ENCODE measurements at places on chromosomes 7 and 10.

- no peak for DNase-seq
Measured at GRCh38 chr7:115449689-115450088, 527.8 kb downstream of the MDFIC start.

DNA sequence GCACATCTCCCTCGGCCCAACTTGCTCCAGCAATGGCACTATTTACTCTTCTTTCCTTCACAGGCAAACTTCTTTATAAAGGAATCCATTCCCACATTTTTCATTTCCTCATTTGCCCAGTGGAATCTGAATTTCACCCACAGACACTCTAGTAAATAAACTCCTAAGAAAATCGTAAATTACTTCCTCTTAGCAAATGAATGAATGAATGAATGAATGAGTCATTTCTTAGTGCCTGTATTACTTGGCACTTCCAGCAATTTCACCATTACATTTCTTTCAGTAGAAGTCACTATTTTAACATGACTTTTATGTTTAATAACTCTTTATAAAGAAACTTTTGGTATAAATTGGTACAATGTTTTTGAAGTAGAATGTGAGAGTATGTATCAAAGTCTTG, 55.7 kb downstream of the DDC start:
- DNase-seq = no peak

DNA sequence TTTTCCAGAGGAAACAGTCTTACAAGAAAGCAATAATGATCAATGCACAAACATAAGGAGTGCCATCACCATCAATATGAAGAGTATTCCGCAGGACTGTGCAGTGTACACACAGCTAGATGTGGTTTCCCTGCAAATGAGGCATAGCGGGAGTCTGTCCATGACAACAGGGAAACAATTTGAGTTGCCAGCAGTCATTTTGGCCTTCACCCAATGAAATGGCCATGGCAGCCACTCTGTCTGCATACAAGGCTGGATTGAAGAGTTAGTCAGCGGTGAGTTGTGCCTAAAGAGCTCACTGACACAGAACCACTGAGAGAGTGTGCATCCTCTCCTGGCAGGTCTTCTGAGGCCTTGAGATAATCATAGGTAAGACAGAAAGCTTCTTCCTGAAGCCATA, 303.3 kb downstream of the IPMK start:
- DNase-seq = peak; percentile 93

DNA sequence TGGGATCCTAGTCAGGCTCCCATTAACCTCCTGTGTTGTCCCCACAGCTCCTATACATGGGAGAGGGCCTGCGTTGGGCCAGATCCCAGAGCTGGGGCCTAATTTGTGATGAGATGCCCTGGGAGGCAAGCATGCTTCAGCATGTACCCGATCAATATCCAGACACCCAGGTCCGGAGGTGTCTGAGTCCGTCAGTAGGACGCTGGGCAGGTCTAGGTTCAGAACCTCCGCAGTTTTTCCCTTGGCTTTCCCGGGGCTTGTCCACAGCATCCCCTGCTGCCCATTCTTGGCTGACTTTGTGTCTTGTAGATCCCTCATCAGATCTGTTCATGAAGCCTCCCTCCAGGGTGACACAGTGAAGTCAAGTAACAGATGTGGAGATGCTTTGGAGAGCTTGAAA, 32.7 kb upstream of the RBAK start:
- DNase-seq = no peak

DNA sequence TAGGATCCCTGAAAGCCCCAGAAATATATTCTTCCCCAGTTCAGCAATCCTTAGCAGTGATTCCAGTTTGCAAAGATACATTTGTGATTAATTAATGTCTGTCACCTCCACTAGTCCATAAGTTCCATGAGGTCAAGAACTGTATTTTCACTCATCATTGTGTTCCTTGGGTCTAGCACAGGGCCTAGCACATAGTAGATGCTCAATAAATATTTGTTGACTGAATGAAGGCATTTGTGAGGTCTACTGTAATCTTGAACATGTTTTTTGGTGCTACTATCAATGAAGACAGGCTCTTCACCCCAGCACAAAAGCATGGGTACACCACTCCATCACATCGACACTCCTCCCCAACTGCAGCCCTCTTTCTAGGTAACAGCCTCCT, 30.8 kb upstream of the PAX2 start:
- no peak for DNase-seq

DNA sequence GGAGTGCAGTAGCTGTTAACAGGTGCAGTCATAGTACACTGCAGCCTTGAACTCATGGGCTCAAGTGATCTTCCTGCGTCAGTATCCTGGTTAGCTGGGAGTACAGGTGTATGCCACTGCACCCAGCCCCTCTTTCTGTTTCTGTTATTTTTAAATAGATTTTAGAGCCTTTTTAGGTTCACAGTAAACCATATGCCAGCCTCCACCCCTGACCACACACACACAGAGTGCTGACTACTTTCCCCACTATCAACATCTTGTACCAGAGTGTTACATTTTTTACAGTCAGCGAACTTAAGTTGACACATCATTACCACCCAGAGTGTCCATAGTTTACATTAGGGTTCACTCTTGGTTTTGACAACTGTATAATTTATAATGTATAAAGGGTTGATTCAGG, 32.1 kb downstream of the MARCHF5 start:
- DNase-seq = no peak

DNA sequence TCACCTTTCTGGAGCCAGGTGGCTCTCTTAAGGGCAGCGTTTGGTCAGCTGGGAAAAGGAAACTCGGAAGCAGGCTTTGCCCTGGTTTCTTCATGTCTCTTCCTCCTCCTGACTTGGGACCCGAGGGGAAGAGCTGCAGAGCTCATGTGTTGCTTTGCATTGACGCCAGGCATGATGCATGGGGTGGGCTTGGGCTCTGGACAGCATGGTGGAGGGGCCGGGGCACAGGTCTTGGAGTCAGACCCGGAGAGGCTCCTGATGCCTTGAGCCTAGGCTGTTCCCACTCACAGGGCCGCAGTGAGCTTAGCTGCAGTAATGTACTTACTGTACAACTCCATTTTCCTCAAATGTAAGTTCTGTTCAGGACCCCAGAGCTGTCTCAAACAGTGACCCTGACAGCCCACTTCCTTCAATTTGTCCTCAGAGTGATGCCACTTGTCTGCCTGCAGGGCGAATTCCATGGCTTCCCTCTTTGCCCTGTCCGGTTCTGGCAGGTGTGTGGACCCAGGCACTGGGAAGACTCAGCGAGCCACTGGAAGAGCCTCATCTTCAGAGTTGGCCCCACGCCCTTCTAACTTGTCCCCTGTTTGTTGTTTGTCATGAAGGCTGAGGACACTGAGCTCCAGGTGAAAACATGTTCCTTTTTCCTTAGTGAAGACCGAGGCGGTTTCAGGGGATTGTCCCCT, 50.2 kb downstream of the ZNF467 start:
- no peak for DNase-seq

GRCh38 chr7:80895056-80895455, 23.8 kb downstream of the SEMA3C start:
- DNase-seq = peak; percentile 82

GRCh38 chr7:103989785-103990767, 618 bp upstream of the RELN start:
- DNase-seq = peak; percentile 30

- DNase-seq = no peak
Measured at GRCh38 chr10:119268871-119269506, 61.6 kb downstream of the GRK5 start.

- peak; percentile 86 for DNase-seq
Measured at GRCh38 chr7:3431306-3431705, 130.3 kb downstream of the SDK1 start.
